Kidney (tissue), 22 donors: ENCODE measurements at places on chromosomes 3 and 15. TPM values are rescaled to one million over a fixed set of nuclear protein-coding genes. Genes with fewer than 3 reads are reported as not detected.

- no peak for DNase-seq
These were observed 145.0 kb upstream of the ZBTB20 start for GRCh38 chr3:115292131-115292530.

The SHC4 gene
- 0.50 TPM for total RNA-seq

The FOXL2 gene
- not detected for total RNA-seq

DNA sequence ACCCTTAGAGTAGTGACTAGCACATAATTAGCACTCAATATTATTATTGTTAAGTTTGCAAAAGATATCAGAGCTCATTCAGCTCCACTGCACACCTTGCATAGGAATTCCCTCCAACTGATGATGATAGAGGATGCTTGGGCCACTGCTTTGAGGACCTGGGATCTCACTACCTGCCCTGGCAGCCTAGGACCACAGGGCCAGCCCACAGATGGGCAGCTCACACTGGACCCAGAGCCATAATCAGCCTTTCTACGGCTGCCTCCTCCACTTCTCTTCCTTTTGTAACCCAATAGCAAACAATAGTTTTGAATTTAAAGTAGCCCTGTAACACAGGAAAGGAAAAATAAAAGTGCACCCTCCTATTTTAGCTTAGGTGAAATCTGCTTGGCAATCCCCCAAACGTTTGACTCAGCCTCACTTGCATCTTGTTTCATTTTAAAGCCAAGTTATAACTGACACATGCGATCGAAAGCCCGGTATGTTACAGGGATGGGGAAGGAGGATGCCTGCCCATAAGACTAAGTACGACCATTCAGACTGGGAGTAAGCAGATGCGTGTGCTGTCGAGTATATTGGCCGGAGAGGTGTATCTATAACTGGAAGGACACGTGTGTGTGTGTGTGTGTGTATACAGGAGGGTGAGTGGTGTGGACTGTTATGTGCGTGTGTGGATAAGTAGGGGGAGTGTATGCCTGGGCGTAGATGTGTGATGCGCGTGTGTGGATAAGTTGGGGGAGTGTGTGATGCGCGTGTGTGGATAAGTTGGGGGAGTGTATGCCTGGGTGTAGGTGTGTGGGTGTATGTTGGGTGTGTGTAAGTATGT lies 65.9 kb downstream of the CPN2 start:
- no peak for DNase-seq

- DNase-seq: no peak
These were observed 11.2 kb downstream of the PLA2G4B start for GRCh38 chr15:41849861-41850260.

The GRK7 gene
- total RNA-seq: not detected

GRCh38 chr15:28914483-28915023 lies 28.8 kb downstream of the APBA2 start:
- DNase-seq: no peak

GRCh38 chr3:151974067-151974466 lies 100.6 kb downstream of the SUCNR1 start:
- no peak for DNase-seq

The SLC9A9 gene
- total RNA-seq: 16.5 TPM

The APOD gene
- 24.4 TPM for total RNA-seq

DNA sequence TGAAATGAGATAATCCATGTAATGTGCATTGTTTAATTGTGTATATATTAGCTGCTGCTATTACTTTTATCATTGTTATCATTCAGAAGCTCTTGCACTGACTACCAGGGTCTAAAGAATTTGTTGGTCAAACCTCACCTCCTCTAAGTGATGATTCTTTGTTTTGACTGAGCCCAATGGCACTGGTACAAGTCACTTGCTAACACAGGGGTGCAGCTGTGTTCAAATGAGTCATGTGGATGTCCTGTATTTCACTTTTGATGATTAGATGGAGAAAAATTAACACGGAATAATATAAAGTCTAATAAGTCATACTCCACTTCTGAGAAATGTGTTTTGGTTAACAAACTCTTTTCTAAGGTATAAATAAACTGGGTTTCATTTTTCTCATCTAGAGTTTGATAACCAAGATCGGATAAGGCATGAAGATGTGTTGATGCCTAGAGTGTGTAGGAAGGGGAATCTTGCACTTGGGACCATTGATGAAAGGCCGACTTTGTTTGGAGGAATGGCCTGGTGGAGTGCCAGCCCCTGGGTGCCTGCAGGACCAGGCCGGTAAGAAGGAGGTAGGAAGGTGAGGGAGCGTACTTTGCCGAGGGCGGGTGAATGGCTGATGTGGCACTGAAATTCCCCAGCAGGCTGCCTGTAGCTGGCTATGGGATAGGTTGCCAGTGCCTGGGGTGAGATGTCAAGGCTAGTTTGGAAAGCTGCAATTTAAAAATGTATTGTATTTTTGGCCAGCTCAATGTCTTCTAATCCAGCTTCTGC lies 244.7 kb upstream of the ZPLD1 start:
- DNase-seq: no peak

DNA sequence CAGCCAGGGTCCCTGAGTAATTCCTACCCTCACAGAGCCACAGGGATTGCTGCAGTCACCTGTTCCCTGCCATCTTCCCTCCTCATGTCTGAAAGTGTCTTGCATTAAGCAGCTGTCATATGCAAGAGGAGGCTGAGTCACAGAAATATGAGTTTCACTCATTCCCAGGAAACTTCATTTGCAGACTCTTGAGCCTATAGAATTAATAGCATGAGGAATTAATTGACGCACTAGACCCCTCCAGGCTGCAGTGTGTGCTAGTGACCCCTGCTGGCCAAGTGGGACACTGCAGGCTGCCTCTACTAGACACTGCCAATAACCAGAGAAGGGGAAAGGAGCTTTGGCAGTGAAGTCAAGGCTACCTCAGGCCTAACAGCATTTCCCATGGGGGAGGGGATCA lies 50.6 kb upstream of the SLC6A1 start:
- DNase-seq: no peak

The ALPK3 gene
- 20.2 TPM for total RNA-seq

The TRAK1 gene
- total RNA-seq: 41.0 TPM
